AG09309 (cell line): ENCODE measurements at places on chromosomes 2 and 18.

DNA sequence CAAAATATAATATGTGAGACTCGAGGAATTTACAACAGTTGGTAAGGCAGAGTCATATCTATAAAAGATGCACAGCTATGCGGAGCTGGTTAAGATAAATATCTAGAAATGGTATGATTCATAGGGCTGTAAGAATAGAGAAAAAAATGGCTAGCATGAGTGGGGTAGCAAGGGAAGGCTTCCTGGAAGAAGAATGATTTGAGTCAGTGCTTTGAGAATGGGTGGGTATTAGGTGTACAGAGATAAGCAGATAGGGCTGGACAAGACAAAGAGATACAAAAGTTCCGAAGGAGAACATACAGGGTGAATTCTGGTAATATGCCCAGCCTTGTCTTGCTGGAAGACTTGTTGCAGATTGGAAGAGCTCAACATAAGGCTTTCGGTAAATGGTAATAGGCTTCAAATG, 291.5 kb upstream of the CCDC68 start:
- DNase-seq = no peak

DNA sequence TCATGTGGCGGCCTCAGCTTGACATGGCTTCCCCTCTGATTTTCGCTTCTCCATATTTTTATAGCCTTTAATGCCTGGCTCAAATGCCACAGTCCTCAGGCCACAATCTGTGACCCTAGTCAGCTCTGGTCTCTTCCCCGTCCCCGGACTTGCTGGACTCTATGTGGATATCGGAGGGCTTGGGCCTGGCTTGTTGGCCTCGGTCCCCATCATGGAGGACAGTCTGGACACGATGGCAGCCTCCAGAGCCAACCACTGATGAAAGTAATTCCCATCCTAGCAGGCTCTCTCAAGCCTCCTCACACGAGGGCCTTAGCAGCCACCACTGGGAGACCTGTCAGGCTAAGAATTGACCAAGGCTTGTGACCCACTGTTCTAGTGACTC, 61.6 kb downstream of the LPIN1 start:
- no peak for DNase-seq

DNA sequence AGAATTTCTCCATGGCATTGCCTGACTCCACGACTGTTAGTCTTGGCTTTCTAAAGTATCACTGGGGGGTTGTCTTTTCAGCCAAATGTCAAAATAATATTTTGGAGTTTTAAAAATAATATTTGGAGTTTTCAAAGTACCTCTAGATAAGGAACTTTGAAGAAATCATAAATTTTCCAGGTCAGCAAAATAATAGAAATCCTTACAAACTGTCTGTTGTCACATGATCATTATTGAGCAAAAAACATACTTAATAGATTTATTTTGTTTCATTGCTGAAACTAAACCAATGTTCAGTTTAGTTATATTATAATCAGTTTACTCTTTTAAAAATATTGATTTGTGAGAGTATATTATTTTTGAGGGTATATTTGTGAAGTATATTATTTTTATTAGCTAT, 85.7 kb downstream of the APLF start:
- DNase-seq = no peak

GRCh38 chr18:80246445-80247392, 595 bp downstream of the PARD6G start:
- DNase-seq = no peak

GRCh38 chr18:3653263-3653850, 203.4 kb downstream of the TGIF1 start:
- no peak for DNase-seq

- DNase-seq = no peak
These were observed 31.9 kb upstream of the TFPI start for GRCh38 chr2:187586011-187586641.

- no peak for DNase-seq
These were observed 201.2 kb downstream of the SLC4A10 start for GRCh38 chr2:161825429-161825828.

- DNase-seq = no peak
These were observed 29.2 kb upstream of the MBOAT2 start for GRCh38 chr2:9032536-9033255.

DNA sequence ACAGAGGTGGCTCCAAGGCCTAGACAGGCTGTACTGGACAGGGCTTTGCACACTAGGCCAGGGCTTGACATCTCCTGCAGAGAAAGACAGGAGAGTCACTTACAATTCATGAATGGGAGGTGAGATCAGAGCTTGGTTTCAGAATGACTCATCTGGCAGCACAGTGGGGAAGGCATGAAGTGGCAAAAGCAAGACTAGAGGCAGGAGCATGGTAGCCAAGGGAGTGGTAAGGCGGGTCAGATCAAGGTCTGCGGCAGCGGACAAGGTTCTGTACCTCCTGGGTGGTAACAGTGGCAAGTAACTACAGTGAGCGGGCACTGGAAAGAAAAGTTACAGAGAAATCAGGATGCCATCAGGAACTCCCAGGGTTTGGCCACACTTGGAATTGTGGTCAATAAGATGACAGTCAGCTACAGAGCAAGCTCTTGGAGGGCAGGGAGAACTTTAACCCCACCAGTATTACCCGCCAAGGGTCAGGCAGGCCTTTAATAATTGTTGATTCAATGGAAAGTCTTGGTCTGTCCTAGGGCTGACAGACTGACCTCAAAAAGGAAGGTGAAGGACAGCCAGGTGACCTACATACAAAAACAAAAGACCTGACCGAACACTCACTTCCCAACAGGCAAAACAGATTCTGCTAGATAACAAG, 5.7 kb downstream of the MCFD2 start:
- no peak for DNase-seq

- DNase-seq = no peak
These were observed 762 bp downstream of the HDAC4 start for GRCh38 chr2:239399921-239400595.

GRCh38 chr2:170052151-170052550, 125.8 kb upstream of the MYO3B start:
- DNase-seq = no peak

DNA sequence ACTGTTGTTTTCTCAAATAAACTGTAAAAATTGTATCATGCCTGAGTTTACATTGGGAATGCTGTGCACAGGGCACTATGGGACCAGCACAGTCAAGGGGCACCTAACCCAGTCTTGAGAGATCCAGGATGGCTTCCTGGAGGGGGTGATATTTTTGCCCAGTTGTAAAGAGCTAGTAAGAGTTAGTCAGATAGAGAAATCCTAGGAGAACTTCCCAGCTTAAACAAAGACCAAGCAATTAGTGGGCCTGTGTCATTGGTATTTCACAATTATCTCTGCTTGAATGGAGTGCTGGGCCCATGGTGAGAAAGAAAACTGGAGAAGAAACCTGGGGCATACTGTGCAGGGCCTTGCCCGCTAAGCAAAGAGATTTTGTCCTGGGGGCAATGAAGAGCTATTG, 12.2 kb downstream of the XDH start:
- DNase-seq = no peak

DNA sequence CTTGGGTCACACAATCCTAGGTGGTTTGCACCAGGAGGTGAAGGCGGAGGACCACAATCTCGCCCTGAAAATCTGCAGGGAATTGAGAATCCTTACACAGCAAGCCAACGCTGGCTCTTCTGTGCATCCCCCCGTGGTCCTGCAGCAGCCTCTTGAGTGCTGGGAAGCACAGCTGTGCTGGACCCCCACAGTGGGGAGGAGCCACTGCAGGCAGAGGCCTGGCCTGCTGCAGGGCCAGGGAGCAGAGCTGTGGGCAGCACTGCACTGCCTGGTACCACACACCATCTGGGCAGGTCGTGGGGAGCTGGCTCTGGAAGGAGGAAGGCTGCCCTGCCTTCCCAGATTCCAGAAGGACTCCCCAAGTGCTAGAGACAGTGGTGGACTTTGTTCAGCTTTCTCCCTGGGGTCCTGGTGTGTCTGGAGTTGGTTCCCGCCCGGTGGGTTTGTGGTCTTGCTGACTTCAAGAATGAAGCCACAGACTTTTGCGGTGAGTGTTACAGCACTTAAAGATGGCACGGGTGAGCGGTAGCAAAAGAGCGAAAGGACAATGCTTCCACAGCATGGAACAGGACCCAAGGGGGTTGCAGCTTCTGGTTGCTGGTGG, 106.3 kb downstream of the FAM168B start:
- no peak for DNase-seq
